ENCODE measurements at places on chromosomes 3 and 15.

GRCh38 chr15:69074843-69075224 is 60.3 kb downstream of the NOX5 start:
- no peak for DNase-seq

- no peak for DNase-seq
These were observed 45.1 kb downstream of the CTDSPL start for GRCh38 chr3:37906734-37907282.

DNA sequence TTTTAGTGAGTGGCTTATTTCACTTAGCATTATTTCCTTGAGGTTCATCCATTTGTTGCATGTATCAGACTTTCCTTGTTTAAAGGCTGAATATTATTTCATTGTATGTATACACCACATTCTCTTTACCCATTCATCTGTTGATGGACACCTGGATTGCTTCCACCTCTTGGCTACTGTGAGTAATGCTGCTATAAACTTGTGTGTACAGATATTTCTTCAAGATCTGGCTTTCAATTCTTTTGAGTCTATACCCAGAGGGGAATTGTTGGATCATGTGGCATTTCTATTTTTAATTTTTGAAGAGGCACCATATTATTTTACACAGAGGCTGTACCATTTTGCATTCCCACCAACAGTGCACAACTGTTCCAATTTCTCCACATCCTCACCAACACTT is 313.5 kb downstream of the RPLP1 start:
- no peak for DNase-seq

- no peak for DNase-seq
These were observed 33.3 kb downstream of the BTLA start for GRCh38 chr3:112466020-112466419.

Data from neuronal stem cell (in vitro differentiated cells).